ENCODE measurements at places on chromosomes 2 and 18.

DNA sequence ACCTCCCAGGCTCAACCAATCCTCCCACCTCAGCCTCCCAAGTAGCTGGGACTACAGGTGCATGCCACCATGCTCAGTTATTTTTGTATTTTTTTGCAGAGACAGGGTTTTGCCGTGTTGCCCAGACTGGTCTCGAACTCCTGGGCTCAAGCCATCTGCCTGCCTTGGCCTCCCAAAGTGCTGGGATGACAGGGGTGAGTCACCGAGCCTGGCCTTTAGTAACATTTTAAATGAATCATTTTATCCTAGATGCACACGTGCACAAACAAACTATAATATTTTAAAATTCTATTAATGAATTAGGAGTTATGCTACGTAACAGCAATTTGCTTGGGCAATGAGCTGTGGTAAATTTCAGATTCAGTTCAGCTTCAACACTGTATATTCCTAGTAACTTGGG lies 862.5 kb upstream of the ID2 start:
- DNase-seq, result no peak

- no peak for DNase-seq
Observed at GRCh38 chr2:234292205-234292961, 204.5 kb downstream of the ARL4C start.

GRCh38 chr18:12034241-12035100 lies 53.2 kb downstream of the IMPA2 start:
- DNase-seq, result no peak

GRCh38 chr2:127707890-127708648 lies 6.8 kb downstream of the SFT2D3 start:
- no peak for DNase-seq

- DNase-seq, result no peak
Observed at GRCh38 chr2:231280846-231281245, 82.4 kb downstream of the ARMC9 start.

- DNase-seq, result no peak
Observed at GRCh38 chr2:189548666-189549448, 31.7 kb downstream of the SLC40A1 start.

DNA sequence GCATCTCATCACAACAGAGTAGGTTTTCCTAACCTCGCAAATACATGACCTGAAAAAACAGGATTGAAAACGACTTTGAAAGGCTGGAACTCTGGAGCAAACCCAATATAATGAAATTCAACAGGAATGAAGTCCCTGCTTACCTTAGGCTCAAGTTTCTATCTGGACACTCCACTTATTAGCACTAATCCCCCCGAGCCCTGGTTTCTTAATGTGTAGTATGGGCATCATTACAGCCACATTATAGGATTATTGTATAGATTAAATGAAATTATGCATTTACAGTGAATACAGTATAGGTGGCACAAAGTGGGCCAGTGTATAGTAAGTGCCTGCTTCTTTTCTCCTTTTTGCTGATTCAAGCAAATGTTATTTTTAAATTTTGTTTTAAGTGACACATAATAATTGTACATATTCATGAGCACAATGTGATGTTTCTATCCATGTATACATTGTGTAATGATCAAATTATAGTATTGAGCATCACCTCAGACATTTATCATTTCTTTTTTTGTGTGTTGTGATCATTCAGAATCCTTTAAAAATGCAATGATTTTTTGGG lies 114.7 kb upstream of the THOC1 start:
- no peak for DNase-seq

DNA sequence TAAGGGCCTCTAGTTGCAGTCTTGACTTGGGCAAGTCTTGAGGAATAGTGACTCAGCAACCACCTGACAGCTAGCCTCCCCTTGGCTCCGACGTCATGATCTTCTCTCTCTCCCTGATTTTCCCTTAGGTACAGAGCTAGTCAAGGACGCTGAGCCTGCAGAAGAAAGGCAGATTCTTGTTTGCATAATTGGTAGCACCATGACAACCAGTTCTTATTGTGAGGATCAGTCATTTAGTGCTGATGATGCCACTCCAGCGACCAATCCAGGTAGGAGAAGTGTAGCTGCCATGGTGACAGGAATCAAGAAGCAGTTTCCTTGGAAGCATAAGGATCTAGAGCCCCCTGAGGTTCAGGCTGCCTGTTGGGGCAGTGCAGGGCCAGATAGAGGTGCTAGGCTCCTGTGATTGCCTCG lies 2.8 kb upstream of the RESP18 start:
- DNase-seq, result no peak

Measured in amniotic stem cell (primary cell).